ENCODE measurements at places on chromosomes 1 and 21.

GRCh38 chr1:94276988-94277434, 39.6 kb upstream of the ARHGAP29 start:
- no peak for DNase-seq

GRCh38 chr1:44747878-44748277, 8.2 kb downstream of the KIF2C start:
- DNase-seq = no peak

DNA sequence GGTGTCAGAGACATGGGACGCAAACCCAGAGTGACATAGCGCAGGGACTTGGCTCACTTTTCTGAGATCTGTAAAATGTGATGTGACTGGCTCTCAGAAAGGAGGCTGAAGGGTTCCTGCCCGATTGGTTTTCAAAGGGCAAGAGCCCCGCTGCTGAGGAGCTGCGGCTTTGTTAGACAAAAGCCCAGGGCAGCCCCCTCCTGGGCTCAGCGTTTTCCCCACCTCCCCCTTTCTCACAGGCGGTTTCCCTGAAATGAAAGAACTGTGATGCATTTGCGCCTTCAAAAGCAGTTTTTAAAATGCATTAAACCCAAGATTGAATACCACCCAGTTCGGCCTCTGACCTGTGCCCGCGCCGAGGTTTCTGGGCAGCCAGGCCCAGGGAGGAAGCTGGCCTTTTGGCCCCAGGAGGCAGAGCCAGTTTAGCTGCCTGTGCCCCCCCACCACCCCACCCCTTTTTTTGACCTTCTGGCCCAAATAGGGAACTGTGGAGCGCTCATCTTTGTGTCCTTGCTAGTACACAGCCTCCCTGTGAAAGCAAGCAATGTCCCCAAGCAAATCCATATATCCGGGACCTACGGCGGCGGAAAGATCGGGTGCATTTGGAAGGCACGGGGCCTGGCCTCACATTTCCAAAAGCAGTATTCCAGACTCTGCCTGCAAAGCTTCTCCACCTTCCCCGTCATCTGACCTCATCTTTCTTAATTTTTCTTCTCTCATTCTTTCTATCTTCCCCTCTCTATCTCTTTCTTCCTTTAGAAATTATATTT, 28.6 kb downstream of the CD247 start:
- DNase-seq = no peak

DNA sequence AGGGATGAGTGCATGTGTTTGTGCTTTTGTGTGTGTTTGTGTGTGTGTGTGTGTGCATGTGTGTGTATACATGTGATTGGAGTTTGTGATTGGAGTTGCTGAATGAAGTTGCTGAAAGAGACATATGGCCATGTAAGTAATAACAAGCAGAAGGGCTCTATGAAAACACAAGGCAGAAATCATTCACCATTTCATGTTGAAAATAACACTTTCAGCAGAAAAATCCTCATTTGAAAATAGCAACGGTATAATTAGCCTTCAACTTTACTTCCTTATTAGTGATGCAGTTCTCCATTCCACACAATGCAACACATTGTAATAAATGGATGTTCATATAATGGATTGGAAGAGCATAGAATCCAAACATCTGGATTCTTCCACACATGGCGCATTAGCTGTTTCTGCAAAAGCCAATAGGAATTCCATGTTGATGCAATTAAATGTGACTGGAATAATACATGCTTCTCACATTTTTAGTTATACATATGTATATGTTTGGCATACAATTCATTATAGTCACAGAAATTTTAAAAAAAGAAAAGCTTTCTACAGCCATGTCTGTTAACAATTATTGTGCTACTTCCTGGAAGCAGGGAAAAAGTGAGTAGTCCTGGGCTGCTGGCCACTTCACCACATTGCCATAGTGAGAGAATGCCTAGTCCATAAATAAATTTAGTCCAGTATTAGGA, 538.0 kb downstream of the LTN1 start:
- DNase-seq = no peak

DNA sequence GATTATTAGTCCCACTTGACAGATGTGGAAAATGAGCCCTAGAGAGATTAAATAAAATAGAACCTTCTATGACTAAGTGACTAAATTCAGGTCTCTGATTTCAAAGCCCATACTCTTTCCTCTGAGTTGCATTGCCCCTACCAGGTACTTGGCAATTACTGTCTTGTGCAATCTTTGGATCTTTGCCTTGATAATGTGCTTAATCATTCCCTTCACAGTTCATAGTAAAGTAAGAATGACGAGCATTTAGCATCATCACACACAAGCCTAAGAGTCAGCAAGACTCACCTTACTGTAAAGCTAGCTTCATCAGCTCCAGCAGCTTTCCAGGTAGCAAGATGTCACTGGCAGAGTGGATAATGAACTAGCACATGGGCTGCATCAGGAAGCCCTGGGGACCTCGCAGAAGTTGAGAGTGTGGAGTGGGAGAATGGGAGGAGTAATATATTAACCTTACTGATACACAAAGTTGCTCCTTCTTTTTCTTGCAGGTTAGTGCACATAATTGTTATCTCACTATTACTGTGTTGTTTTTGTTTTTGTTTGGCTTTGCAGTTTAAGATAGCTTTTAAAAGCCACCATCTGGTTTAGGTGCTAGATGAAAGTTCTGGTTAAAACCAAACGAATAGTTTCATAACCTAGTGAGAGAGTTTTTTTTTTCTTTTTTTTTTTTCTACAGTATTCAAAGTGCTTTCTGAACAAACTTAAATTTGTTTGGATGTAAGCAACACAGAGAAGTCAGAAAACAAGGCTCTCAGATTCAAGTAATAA, 71.8 kb downstream of the PBX1 start:
- DNase-seq = no peak

- no peak for DNase-seq
These were observed 3.7 kb downstream of the PEAR1 start for GRCh38 chr1:156897078-156897825.

- no peak for DNase-seq
These were observed 26.8 kb downstream of the BCAS2 start for GRCh38 chr1:114554577-114554976.

- DNase-seq = no peak
These were observed 79.7 kb downstream of the GALNT2 start for GRCh38 chr1:230146709-230147108.

GRCh38 chr1:47332779-47333577, 612 bp upstream of the CMPK1 start:
- DNase-seq = no peak

DNA sequence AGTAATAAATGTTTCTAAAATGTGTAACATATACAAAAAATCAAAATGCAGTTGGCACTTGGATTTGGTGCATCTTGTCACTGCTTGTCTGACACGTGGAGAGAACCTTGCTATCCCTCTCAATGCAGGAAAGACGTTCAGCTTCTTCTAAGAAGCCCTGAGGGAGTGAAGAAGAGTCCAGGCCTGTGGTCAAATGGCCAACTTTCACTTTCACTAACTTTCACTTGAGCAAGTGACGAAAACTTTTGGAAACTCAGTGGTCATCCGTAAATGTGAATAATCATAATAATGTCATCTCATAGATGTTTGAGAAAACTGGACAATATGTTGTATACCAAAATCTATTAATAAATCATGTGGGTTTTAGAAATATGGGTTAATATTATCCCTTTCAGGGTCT, 61.9 kb downstream of the ERG start:
- no peak for DNase-seq

- DNase-seq = no peak
These were observed 73.0 kb upstream of the PTGS2 start for GRCh38 chr1:186753241-186753640.

DNA sequence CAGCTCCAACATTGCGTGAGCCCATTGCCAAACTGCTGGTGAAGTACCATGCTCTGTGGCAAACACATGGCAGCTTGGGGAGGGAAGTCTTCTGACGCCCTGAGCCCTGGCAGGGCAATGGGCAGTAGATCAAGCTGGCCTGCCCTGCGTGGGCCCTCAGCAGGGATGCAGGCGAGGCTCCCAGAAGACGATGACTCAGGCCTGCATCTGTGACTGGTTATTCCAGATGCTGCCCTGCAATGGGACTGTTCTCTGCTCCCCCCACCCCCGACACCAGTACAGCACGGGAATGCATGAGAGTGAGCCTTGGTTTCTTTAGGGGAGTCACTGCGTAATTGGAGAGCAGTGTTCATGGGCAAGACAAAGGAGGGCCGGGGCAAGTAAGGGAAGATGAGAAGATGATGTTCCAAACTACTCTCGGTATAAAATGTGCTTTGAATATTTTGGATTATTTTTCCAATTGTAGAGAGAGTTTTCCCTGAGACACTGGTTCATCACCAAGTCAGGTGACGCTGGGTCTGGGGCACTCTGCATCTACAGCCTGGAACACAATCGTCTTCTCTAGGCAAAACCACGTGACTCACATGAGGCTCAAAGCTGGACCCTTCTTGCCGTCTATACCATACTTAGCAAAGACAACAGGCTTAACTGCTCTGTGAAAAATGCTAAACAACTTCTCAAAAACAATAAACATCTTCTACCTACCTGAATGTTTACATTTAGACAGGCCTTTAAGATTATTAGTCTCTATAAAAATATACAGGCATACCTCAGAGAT, 9.0 kb upstream of the C1orf198 start:
- DNase-seq = no peak

DNA sequence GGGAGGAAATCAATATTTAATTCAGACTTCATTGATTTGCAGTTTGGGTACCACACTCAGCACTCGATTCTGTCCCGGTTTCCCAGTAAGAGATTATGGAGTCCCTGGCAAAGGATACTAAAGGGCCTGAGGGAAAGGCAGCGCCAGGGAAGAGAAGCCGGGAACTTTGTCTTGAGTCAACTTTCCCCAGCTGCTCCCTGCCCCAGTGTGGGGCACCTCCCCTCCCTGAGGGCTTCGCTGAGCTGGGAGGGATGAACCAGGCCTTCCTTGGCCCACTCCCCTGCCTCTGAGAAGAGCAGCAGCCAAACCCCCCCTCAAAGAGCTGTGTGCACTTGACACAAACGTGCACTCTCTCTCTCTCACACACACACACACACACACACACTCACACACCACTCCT, 32.6 kb downstream of the OPTC start:
- no peak for DNase-seq

DNA sequence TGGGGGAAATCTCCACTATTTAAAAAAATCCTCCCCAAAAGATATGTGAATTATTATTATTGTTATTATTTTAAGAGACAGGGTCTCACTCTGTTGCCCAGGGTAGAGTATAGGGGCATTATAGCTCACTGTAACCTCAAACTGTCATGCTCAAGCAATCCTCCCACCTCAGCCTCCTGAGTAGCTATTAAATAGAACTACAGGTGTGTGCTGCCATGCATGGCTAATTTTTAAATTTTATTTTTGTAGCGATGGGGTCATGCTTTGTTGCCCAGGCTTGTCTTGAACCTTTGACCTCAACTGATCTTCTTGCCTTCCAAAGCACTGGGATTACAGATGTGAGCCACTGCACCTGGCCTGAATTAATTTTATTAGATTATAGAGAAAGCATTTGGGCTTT, 116.8 kb downstream of the RABGAP1L start:
- DNase-seq = no peak

GRCh38 chr1:241641773-241642592, 1.8 kb upstream of the CHML start:
- no peak for DNase-seq

- no peak for DNase-seq
These were observed 104.1 kb downstream of the RIPK4 start for GRCh38 chr21:41662761-41663160.

GRCh38 chr1:83905315-83905907, 93.5 kb downstream of the TTLL7 start:
- peak; percentile 3 for DNase-seq

DNA sequence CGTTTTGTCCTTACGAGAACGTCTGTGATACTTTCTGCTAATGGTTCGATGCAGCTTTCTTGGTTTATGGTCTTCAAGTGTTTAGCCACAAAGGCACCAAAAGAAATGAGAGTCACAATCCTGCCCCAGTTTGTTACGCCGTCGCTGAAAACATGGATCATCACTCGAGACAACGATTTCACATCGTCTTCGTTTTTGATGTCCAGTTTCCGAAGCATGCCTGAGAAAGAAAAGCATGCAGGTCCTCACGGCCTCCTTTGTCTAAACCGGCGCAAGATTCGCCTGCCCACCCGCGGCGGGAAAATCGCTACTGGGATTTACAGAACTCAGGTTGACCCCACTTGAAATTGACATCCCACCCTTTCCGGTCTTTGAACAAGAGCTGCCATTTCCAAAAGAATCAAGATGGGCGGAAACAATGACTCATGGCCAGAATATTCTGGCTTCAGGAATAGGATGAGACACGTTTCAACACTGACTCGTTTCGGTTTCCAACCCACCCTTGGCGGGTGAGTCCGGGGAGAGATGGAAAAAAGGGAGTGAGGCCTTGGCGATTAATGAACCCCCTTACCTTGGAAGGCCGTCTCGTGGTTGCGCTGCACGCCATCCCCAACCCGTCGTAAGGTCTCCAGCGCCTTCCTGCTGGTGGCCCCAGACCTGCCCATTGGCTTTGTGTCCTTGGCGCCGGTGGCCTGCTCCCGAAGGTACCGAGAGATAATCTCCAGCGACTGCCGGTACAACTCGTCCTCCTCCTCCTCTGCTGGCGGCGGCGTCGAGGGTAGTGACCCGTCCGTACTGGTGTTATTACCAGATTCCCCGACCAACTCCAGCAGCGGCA, 919 bp downstream of the MCL1 start:
- DNase-seq = no peak

DNA sequence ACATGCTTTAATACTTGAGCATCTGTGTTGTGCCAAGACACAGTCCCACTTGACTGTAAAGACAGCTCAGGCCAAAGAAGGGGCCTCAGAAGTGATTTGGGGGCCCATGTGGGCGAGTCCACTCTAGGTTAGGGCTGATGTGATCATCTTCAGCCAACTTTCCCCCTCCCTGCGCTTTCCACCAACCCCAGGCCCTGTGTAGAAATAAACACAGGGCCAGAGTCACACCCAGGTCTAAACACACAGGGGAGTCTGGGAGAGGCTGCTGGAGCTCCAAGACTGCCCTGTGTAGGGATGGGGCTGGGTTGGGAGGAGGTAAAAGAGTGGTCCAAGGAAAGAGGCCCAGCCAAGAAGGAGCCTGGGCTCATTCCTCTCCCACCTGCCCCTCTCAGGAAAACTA, 2.5 kb upstream of the WNT2B start:
- DNase-seq = no peak

- DNase-seq = peak; percentile 72
These were observed 8.0 kb upstream of the PLCH2 start for GRCh38 chr1:2468041-2468472.

GRCh38 chr1:110218739-110219138, 8.6 kb downstream of the KCNC4 start:
- no peak for DNase-seq

- no peak for DNase-seq
These were observed 3.7 kb downstream of the MCL1 start for GRCh38 chr1:150575518-150576366.

DNA sequence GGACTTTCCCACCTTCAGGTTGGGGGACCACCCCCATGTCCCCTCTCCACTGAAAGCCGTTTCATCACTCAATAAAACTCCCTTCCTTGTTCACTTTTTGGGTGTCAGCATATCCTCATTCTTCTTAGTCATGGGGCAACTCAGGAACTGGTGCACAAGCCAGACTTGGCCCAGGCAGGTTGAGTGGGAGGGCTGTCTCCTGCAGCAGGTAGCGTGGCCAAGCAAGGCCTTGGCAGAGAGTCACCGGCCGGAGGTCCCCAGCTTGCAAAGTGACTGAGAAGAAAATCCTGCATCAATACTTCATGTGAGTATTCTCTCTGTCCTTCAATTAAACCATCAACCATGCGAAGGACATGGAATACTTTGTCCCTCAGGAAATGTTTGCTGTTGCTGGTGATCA, 148.9 kb downstream of the RHOU start:
- DNase-seq = no peak

GRCh38 chr21:38349111-38349746, 92.4 kb downstream of the KCNJ15 start:
- no peak for DNase-seq

- DNase-seq = peak; percentile 83
These were observed 6.1 kb upstream of the ADAM15 start for GRCh38 chr1:155044812-155045657.

Data from GM13977 (cell line).